ENCODE measurements at places on chromosomes 2 and 18.

GRCh38 chr2:20623241-20623640 lies 27.7 kb downstream of the HS1BP3 start:
- DNase-seq, result no peak

- no peak for DNase-seq
Measured at GRCh38 chr2:61878761-61879160, 9.7 kb downstream of the CCT4 start.

- DNase-seq, result peak; percentile 13
Measured at GRCh38 chr2:72859831-72860262, 27.4 kb upstream of the SPR start.

DNA sequence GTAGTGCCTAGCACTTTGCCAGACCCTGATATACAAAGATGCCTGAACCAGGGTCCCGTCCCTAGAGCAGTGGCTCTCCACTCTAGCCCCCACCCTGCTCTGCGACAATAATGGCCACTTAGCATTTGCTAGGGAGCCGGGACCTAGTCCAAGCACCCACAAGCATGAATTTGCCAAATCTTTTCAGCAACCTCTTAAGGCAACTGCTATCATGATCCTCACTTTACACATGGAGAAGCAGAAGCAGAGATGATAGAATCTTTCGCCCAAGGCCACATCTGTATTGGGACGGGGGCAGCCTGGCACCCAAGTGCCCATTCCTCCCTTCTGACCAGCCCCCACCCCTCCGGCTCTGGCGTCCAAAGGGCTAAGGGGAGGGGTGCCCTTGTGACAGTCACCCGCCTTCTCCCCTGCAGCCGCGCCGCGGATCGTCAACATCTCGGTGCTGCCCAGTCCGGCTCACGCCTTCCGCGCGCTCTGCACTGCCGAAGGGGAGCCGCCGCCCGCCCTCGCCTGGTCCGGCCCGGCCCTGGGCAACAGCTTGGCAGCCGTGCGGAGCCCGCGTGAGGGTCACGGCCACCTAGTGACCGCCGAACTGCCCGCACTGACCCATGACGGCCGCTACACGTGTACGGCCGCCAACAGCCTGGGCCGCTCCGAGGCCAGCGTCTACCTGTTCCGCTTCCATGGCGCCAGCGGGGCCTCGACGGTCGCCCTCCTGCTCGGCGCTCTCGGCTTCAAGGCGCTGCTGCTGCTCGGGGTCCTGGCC lies 13.0 kb downstream of the SIGLEC15 start:
- DNase-seq, result no peak

DNA sequence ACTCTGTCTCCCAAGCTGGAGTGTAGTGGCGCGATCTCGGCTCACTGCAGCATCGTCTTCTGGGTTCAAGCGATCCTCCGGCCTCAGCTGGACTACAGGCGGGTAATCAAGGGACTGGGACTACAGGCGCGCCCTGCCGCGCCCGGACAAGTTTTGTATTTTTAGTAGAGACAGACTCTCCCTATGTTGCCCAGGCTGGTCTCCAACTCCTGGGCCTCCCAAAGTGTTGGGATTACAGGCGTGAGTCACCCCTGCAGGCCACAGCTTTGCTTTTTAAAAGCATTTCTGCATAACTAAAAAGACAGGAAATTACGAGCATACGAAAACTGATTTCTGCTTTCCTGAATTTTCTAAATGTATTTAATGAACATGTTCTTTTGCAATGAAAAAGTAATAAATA lies 916 bp upstream of the OSBPL1A start:
- DNase-seq, result no peak

- no peak for DNase-seq
Measured at GRCh38 chr2:190355968-190356644, 12.7 kb downstream of the INPP1 start.

DNA sequence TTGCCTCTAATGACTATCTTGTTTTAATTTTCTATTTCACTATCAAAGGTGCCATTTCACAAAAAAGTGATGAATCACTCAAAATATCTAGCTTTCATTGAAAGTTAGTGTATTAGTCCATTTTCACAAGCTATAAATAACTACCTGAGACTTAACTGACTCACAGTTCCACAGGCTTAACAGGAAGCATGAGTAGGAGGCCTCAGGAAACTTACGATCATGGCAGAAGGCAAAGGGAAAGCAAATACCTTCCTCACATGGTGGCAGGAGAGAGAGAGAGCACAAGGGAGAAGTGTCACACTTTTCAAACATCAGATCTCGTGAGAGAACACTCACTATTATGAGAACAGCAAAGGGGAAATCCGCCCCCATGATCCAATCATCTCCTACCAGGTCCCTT lies 1220.4 kb upstream of the ZEB2 start:
- no peak for DNase-seq

DNA sequence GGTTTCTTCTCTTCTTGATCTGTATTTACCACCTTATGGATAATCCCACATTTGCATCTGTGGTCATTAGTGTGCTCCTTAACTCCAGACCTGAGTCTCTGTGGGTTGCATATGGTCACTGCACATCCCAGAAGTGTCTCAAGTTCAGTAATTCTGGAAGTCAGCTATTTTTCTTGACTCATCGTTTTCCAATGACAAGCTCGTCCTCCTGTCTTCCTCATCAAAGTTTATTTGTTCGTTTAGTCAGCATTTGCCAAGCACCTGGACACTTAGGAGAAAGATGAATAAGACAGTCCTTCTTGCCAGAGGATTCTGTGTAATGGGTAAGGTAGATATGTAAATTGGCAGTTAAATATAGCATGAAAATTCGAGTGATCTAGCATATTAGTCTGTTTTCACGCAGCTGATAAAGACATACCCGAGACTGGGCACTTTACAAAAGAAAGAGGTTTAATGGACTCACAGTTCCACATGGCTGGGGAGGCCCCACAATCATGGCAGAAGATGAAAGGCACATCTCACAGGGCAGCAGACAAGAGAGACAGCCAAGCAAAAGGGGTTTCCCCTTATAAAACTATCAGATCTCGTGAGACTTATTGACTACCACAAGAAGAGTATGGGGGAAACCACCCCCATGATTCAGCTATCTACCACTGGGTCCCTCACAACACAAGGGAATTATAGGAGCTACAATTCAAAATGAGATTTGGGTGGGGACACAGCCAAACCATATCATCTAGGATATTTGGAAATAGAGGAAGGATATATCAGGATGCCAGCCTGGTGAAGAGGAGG lies 19.4 kb downstream of the FASTKD2 start:
- DNase-seq, result no peak

DNA sequence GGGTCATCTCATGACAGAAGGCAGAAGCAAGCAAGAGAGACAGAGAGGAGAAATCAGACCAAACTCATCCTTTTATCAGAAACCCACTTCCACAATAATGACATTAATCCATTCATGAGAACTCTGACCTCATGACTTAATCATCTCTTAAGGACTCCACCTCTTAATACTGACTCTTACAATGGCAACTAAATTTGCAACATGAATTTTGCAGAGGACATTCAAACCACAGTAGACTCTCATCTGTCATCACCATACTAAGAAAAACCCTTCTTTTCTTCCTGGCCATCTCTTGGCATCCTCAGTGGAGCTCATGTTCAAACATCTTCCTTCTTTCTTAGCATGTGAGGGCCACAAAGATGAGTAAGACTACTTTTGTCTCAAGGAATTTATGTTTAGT lies 476.2 kb upstream of the RAB12 start:
- DNase-seq, result no peak

GRCh38 chr2:181025004-181025403 lies 44.6 kb downstream of the UBE2E3 start:
- DNase-seq, result no peak

Data from pulmonary artery endothelial cell (primary cell).